Thoracic aorta (tissue), 2 donors: ENCODE measurements at places on chromosomes 5 and 9.

DNA sequence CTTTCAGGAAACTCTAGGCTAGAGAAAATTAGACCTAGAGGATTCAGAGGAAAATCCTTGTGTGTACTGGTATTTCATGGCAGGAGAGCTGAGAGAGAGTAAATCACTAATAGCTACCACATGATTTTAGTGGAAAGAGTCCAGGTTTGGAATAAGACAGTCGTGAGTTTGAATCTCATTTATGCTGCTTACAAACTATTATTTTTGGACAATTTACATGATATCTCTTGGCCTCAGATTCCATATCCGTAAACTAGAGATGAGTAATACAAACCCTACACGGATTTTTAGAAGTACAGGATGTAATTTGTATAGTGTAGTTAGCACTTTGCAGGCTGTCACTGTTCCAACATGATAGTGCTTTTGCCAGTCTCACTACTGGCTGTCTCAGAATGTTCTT lies 2.7 kb downstream of the IL31RA start:
- DNase-seq, result no peak

DNA sequence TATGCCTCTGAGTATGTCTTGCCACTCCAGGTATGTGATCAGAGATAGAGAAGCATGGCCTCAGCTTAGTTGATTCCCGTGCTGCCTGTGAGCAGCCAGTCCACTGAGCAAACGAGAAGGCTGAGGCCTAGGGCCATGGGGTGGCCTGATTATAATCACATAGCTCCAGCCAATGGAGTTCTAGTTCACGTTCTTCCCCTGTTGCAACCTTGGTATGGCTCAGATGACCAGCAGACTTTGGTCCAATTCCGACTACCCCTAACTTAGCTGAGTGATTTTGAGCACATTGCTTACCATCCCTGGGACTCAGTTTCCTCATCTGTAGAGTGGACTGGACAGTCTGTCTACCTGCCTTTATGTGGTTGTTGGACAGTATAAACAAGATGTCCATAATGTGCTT lies 68.4 kb downstream of the PPARGC1B start:
- no peak for DNase-seq

GRCh38 chr9:17063535-17064135 lies 71.2 kb upstream of the CNTLN start:
- DNase-seq, result no peak

- DNase-seq, result no peak
Measured at GRCh38 chr5:96026406-96027041, 64.9 kb upstream of the ELL2 start.

- DNase-seq, result no peak
Measured at GRCh38 chr9:126217250-126217653, 109.4 kb upstream of the MVB12B start.

GRCh38 chr5:173454361-173454735 lies 126.1 kb upstream of the STC2 start:
- no peak for DNase-seq

GRCh38 chr9:120014796-120015195 lies 565.2 kb downstream of the CDK5RAP2 start:
- DNase-seq, result no peak

- no peak for DNase-seq
Measured at GRCh38 chr5:5887833-5888232, 465.4 kb downstream of the ICE1 start.

- DNase-seq, result no peak
Measured at GRCh38 chr9:110728058-110728457, 59.5 kb downstream of the MUSK start.

- DNase-seq, result peak; percentile 62
Measured at GRCh38 chr5:177366528-177367322, 9.0 kb downstream of the RGS14 start.

DNA sequence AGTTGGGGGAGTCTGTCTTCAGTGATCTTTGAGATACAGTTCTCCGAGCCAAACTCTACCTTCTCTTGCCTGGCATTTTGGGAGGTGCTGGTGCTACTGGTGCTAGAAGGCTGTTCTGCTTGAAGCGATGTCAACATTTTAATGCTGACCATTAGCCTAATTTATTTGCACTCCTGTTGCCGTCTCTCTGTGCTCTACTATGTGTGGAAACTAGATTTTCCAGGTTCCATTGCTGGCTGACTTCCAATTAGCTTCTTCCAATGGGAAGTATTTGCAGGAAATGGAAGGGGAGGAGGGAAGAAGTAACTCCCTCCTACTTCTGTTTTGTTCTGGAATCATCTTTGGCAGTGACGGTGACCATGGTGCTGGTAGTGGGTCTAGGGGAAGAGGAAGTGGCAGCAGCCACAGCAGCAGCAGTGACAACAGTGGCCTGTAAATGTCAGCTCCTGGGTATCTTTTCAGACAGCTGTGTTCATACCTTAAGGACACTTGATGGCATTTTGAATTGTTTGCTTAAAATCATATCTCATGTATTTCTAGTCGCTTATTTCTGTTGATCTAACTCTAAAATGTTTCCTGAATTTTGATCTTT lies 7.9 kb downstream of the TXNDC8 start:
- no peak for DNase-seq

DNA sequence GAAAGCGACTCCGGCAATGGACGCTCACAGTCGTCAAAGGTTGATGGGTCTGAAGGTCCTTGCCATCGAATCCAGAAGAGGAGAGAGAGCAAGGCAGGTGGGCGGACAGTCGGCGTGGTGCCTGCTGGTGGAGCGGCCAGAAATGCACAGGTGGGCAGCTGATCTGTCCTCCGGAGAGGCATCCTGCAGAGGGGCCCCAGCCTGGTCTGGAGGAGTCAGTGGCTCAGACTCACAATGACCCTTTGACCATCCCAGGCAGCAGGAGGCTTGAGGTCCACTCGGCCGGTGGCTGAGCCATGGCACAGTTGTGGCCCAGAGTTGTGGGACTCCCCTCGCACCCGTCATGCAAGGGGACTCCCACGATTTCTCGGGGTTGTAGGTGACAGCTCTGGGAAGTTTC lies 34.4 kb upstream of the FCN2 start:
- no peak for DNase-seq
